ENCODE measurements at places on chromosomes 12 and 14.

DNA sequence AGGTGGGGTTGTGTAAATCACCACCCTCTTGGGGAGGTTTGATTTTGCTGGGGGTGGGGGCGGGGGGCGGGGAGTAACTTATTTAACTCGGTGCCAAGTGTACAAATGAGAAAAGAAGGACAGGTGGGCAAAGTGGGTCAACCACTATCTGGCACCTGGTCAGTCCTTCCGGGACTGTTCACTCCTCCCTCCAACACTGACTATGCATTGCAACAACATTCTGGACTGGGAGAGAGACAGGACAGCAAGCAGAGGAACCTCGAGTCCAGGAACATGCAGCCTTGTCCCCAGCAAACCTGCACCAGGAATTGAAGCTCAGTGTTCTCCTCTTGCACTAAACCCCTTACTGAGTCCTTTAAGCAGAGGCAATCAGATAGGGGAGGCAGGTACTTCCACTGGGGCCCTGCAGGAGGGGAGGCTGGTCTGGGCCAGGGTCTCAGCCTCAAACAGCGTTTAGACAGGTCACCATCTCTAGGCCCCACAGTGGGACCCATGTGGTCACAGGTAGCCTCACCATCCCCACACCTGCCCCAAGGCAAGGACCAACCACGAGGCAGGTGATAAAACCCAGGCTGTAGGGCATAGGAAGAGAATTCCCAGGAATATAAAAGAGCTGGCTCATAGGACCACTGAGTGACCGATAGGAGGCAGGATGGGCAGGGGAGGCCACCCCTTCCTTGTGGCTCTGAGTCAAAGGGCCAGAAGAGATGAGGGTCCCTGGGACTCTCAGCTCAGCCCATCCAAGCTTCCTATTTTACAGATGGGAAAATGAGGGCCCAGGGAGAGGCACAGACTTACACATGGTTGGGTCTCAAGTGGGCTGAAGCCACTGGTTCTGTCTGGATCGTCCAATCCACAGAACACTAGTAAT is 9.8 kb downstream of the CCDC85C start:
- DNase-seq = no peak

DNA sequence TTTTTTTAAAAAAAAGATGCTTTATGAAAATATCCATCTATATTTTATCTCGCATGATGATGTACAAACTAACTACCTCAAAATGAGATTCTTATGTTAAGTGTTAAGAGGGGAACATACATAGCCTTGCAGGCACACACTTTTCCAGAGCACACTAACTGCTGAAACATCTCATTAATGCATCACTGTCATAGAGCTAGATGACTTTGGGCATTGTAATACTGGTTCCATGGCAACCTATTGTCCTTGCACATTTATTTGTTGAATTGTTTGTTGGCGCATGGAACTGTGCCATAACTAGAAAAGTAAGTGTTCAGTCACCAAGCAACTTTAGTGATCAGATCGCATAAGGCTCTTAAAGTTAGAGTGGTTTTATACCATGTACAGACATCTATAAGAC is 348.3 kb downstream of the GALC start:
- DNase-seq = no peak

- no peak for DNase-seq
These were observed 120.5 kb downstream of the NUAK1 start for GRCh38 chr12:106018286-106018685.

DNA sequence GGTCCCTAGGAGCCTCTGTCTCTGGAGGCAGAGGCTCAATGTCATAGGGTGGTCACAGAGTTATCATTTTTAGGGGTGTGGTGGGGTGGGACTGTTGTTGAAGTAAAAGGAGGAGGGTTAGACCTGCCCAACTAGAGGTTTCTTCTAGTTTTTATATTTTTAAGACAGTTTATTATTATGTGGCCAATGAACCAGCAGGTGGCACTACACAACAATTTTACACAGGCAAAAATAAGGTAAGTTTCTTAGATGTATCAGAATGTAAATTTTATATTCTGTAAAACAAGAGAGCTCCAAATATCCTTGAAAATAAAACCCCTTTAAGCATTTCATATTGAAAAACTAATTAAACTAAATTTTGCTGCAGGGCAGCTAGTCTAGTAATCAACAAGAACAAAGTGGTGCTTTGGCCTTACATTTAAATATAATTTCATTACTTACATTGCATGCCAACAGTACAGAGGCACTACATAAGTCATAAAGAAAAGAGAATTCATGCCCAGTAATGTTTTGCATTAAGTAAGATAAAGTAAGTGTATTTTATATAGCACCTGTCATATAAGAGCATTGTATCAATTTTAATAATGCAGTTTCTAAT is 22.2 kb upstream of the OVCH1 start:
- no peak for DNase-seq

- no peak for DNase-seq
These were observed 710.7 kb upstream of the TBX3 start for GRCh38 chr12:115394496-115395220.

DNA sequence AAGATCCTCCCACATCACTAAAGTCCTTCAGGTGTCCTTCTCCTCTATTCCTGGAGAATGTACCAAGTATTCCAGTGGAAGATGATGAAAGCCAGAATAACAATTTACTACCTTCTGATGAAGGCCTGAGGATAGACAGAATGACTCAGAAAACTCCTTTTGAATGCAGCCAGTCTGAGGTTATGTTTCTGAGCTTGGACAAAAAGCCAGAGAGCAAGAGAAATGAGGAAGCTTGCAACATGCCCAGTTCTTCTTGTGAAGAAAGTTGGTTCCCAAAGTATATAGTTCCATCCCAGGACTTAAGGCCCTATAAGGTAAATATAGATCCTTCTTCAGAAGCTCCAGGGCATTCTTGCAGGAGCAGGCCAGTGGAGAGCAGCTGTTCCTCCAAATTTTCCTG is 54.6 kb upstream of the HELB start:
- no peak for DNase-seq

DNA sequence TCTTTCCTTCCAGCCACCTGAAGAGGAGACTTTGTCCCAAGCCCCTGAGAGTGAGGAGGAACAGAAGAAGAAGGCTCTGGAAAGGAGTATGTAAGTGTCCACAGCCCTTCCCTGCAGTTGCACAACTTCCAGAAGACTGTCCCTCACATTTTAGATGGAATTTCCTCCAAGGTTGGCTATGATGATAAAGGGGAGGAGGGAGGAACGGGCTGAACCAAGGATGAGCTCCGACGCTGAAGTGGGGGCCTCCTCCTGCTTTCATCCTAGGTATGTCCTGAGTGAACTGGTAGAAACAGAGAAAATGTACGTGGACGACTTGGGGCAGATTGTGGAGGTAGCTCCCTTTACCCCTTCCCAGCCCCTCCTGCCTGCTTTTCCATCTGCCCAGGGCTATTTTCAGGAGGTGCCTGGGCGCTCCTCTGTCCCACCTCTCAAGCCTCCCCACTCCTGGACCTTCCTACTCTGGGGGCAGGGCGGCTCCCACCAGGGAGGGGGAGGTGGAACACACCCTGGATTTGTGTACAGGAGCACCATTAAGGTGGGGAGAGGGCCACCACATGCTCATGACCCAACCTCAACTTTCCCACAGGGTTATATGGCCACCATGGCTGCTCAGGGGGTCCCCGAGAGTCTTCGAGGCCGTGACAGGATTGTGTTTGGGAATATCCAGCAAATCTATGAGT is 2.3 kb downstream of the ARHGEF25 start:
- no peak for DNase-seq

- no peak for DNase-seq
These were observed 110.2 kb downstream of the PLXNC1 start for GRCh38 chr12:94258593-94258992.

GRCh38 chr14:55180434-55180833 is 11.0 kb downstream of the DLGAP5 start:
- no peak for DNase-seq

GRCh38 chr12:49865782-49866135 is 22.9 kb upstream of the BCDIN3D start:
- DNase-seq = no peak

- DNase-seq = no peak
These were observed 1008.4 kb upstream of the ATXN7L3B start for GRCh38 chr12:73529231-73529630.

- DNase-seq = no peak
These were observed 2.7 kb downstream of the ERP29 start for GRCh38 chr12:112015938-112016337.

DNA sequence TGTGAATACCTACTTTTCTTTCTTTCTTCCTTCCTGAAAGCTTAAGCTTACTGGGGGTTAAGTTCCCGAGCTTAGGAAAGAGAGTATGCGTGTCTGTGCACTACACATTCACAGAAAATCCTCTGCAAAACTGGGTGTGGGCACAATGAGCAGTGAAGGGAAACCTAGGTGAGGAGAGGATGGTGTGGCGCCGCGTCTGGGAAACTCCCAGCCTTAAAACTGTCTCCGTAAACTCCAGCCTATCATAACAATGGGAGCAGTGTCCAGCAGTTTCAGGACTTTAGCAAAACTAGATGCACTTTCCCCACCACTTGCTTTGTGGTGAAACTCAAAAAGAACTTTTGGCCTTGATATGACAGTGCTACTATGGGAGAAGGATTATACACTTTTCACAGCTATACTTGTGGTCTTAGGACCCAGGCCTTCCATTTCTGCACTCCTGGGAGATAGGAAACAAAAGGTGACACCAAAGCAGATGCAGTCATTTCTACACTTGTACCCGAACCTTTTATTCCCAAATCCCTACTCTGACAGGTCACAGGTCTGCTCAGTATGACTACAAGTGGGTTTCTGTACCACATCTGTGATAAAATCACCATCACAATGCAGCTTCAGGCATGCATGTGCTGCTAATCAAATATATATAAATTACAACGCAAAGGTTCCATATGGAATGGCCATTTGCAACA is 10.4 kb downstream of the AKAP5 start:
- no peak for DNase-seq

- no peak for DNase-seq
These were observed 23.6 kb upstream of the KCNH3 start for GRCh38 chr12:49515266-49515665.

DNA sequence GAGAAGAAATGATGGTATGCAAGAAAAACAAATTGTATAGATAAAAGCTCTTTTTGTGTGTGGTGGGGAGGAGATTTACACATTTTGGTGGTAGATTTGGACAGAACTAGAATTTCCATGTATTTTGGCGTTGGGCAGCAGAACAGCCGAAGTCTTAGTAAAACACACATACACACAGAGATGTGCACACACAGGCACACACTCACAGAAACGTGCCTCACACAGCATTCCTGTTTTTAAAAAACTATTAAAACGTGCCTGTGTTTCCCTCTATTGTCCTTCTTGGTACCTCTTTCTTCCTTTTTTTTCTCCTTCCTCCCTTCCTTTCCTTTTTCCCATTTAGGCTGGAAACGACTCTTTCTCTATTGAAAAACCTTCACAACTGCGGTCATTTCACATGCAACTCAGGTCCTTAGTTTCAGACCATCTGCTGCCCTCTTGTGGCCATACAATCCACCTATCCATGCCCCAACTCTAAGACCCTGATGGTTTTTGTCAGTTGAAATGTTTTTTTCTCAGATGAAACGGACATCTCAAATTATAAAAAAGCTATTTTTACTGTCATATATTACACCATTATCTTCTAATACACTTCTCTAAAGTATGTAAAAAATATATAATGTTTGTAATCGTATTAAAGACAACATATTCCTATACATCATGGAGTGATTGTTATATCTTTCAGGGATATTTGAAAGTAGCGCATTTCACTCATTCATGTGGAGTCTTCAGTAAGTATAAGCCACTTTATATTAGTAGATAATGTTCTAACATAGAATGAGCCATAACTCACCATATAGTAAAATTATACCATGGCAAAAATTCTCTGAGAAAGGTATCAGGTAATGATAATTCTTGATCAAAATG is 386.7 kb upstream of the NOVA1 start:
- DNase-seq = peak; percentile 11

- DNase-seq = no peak
These were observed 81.5 kb downstream of the CMKLR1 start for GRCh38 chr12:108257610-108258106.

GRCh38 chr12:74193191-74193590 is 344.4 kb upstream of the ATXN7L3B start:
- DNase-seq = no peak

DNA sequence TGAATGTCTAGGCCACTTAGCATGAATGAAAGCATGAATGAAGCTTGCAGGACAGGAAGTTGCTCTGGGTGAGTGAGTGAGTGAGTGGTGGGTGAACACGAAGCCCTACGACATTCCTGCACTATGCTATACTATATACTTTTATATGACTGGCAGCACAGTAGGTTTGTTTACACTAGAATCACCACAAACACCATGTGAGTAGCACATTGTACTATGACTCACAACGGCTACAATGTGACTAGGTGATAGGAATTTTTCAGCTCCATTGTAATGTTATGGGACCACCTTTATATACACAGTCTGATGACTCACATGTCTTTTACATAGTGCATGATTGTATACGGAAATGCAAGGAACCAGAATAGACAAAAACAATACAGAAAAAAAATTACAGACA is 1480.2 kb downstream of the AACS start:
- DNase-seq = no peak

DNA sequence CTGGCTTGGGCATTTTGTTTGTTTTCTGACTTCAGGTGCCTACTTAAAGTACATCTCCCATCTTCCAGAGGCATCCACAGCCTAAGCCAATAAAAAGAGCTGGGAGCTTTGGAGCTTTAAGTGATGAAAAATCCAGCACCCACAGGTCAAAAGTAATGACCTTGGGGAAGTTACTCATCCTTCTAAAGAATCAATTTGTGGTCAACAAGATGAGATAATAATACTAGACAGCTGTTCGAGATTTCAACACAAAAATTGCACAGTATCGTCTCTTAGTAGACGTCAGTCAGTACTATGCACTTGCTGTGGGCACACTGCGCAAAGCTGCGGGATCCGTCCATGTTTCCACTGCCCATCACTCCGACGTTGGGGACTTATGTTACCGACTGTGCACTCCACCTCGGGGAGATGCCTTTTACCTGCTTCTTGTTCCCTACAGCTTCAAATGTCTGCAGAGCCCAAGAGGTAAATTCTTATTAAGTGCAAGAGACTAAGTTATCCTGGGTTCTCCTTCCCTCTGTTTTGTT is 1.3 kb downstream of the ST8SIA1 start:
- DNase-seq = no peak

GRCh38 chr12:48859607-48860006 is 6.1 kb downstream of the RND1 start:
- DNase-seq = no peak

DNA sequence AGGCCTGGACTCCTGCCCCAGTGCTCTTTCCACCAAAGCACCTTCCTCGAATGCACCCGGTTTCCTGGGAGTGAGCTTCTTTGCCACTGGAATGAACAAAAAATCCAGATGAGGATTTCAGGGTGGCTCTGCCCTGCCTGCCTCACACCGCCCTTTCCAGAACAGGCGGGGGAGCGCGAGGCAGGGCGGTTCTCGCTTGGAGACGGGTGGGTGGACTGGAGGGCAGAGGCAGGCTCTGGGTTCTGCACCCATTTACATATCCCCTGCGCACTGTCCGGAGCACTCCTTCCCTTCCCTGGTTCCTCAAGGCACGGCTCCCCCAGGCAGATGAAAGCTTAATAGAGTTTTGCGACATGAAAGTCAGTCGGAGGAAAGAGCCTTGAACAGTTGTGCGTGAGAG is 69.7 kb upstream of the DLK1 start:
- DNase-seq = no peak
